ENCODE measurements at places on chromosomes 2 and 18.

- no peak for DNase-seq
These were observed 711 bp upstream of the ATOH8 start for GRCh38 chr2:85753035-85753524.

DNA sequence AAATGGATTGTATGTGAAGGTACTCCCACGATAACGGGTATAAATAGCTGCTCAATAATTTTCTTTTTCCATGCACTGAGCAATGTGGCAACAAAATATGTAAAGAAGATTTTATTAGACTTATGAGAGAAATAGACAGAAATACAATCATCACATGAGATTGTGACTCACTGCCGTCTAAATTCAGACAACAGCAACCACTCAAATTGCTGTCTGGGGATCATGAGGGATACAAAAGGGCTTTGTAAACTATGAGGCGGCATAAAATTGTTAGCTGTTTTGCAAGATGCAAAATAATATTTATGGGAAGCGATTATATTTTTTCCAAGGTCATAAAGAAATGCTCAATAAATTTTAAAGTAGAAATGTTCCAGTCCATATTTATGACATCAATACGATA, 259.1 kb upstream of the AGAP1 start:
- no peak for DNase-seq

DNA sequence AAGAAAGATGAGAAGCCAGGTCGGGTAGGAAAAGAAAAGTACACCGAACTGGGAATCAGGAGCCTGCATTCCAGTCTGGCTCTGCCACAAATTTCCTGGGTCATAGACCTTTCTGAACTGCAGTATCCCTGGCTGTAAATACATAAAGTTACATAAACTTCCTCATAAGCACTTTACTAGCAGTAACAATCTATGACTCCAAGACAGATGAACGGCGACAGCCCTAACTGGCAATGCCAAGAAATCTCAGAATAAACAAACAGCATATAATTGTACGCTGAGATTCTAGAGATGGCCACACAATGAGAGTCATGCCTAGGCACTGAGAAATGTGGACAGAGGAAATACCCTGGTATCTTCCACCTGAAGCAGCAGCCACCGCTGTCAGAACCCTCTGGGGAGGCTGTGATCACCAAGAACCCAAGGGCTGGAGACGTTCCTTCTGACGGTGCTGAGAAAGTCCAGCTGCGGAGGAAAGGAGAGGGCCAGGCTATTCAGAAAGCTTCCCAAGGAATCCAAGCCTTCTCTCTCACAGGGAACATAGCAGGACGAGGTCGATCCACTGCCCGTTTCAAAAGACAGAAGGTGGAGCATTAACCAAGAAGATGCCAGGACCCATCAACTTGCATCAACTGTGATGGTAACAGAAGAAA, 89.3 kb upstream of the SLC66A3 start:
- DNase-seq, result no peak

DNA sequence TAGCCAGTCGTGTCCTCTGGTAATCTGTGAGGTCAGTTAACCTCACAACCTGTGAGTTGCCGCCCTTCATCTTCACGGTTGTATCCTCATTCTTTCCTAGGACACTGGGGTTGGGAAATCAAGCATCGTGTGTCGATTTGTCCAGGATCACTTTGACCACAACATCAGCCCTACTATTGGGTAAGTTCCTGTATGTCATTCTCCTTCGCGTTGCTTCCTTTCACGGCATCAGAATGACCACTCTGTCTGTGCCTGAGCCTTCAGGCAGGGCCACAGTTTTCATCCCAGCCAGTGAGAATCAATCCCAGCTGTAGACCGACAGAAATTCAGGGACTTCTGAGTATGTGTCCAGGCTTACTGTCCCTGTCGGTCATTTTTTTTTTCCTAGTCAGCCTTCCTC, 67.1 kb downstream of the RAB31 start:
- DNase-seq, result peak; percentile 18

- DNase-seq, result no peak
These were observed 28.5 kb downstream of the GRHL1 start for GRCh38 chr2:9979977-9980376.

DNA sequence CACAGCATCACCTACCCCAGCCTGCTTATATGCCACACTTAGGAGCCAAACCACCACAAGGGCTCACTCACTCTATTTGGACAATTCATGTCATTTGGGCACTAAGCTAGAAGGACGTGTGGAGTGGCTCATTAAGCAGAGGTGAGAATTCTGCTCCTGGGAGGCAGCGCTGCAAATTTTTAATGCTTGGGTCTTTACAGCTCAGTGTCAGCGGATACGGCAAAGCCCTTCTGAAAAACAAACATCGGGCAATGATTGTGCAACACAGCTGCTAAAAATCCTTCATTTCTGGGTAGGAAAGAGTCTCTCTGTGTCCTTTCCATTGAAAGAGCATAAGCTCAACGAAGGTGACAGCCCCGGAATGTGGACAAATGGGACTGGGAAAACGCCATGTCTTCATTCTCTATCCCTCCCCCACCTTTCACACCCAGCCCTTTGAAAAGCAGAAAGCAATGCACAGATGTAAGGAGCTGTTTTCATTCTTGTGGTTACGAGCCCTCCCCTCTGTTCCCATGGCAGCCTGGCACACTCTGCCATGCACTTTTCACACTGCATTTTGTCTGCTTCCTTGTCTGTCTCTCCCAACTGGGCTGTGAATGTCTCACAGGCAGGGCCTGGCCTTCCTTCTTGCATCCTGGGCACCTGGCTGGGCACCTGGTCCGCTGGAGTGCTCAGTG, 16.0 kb downstream of the TMEM177 start:
- DNase-seq, result no peak

DNA sequence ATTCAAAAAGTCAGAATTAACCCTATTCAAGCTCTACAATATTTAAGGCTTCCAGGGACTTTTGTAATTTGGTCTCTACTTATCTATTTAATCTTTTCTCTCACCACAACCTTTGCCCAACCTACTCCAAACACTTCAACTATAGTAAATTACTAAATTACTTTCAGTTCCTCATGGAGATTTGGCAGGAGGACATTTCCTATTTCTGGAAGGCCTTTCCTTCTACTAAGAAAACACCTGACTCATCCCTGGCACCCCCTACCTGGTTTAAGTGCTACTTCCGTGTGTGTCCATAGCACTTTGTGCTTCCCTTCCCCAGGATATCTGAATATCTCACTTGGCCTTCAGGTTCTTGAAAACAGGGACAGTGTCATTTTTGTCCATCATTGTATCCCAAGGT, 96.3 kb downstream of the UPP2 start:
- no peak for DNase-seq

GRCh38 chr2:8300905-8301304, 381.0 kb upstream of the ID2 start:
- no peak for DNase-seq

DNA sequence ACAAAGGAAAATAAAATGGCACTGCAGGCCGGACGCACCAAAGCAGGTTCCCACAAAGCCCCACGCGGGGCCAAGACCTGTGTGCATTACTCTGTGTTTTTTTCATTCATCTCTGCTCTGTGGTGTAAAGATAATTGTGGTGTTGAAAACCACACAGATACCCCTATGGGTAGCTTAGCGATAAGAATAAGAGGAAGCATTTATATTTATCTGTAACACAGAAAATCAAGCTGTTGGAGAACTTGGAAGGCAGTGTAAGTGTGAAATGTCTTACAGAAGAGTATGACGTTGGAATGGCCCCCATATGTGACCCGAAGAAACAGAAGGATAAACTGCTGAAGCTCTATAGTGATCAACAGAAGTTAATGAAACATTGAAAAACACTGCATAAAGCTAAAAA, 20.3 kb upstream of the MARCO start:
- peak; percentile 59 for DNase-seq

- no peak for DNase-seq
These were observed 4.3 kb downstream of the IGFBP5 start for GRCh38 chr2:216690853-216691741.

DNA sequence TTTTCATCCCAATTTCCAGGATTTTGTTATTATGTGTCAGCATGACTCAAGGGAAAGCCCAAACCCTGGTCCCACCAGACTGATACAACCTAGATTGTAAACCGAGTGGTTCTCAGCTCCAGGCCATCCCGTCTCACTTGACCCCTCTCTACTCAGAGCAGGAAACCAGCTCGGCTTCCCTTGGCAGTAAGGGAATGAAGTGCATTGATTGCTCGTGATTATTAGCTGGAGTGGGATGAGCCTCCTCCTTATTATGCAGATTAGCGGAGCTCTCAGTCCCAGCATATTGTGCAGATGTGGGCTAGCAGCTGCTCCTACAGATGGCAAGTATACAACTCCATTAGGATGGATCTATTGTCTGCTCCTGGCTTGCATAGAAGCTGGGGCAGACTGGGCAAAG, 167.6 kb downstream of the LNPK start:
- DNase-seq, result no peak
